ENCODE measurements at places on chromosomes 4 and X. TPM values are rescaled to one million over a fixed set of nuclear protein-coding genes. Genes with fewer than 3 reads are reported as not detected.

DNA sequence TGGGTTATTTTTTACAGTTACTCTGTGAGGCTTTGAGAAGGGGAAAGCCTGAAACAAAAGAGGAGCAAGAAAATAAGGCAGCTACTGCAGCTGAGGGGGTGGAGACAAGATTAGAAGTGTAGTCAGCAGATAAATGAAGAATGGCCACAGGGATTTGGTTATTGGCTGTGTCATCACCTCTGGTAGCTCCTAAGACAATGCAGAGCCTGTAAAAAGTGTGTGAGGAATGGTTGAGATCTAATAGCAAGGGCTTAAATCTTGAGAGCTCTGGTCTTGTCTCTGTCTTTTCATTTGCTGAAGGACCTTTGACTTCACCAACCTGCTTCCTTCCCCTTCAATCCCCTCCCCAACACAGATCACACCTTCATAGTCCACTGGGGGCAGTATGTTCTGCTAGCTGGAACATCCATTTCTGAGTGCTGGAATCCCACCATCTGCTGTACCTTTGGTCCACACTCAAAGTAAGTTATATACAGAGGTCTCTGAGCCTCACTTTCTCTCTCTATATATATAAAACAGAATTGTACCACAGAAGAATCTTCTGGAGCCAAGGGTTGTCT, 213.7 kb upstream of the ZIC3 start:
- no peak for DNase-seq
- no peaks in the 10 kb centered on the region for H3K36me3 ChIP-seq
- H3K4me1 ChIP-seq: no peaks in the 10 kb centered on the region
- no peaks in the 10 kb centered on the region for H3K27me3 ChIP-seq

DNA sequence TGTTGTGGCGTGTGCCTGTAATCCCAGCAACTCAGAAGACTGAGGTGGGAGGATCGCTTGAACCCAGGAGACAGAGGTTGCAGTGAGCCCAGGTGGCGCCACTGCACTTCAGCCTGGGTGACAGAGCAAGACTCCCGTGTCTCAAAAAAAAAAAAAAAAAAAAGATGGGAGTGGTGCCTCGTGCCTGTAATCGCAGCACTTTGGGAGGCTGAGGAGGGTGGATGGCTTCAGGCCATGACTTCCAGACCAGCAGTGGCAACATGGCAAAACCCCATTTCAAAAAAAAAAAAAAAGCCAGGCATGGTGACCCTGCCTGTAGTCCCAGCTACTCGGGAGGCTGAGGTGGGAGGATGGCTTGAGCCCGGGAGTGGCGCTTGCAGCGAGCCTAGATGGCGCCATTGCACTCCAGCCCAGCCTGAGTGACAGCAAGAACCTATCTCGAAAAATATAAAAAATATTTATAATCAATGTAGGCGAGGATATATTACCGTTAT, 27.0 kb downstream of the EIF2S3 start:
- H3K4me1 ChIP-seq: no peaks in the 10 kb centered on the region
- H3K36me3 ChIP-seq: peaks cover 7% of the 10 kb centered on the region
- H3K27me3 ChIP-seq: peaks cover 2% of the 10 kb centered on the region
- no peak overlapping the region for H3K27ac ChIP-seq
- H3K4me3 ChIP-seq: no peak overlapping the region

GRCh38 chrX:121208563-121208962, 161.2 kb downstream of the GLUD2 start:
- DNase-seq: no peak
- no peak overlapping the region for H3K4me3 ChIP-seq
- H3K27ac ChIP-seq: no peak overlapping the region
- H3K36me3 ChIP-seq: no peaks in the 10 kb centered on the region

DNA sequence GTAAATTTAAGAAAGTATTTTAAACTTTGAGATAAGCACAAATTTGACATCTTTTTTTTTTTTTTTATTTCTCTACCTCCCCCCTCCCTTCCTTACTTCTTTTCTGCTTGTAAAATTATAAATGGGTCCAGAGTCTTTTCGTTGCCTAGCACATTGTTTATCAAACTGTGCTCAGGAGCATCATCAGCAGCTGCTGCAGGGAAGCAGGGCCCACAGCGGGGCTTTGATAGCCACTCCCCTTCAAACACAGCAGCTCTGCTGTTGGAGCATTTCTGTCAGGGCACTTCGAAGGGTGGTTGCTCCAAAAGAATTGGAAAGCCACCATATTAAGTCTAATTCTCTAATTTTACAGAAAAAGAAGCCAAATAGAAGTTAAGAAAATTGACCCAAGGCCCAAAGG, 588.3 kb downstream of the SPRY1 start:
- no peak for DNase-seq
- H3K36me3 ChIP-seq: no peaks in the 10 kb centered on the region
- no peak overlapping the region for H3K4me3 ChIP-seq
- no peaks in the 10 kb centered on the region for H3K4me1 ChIP-seq

DNA sequence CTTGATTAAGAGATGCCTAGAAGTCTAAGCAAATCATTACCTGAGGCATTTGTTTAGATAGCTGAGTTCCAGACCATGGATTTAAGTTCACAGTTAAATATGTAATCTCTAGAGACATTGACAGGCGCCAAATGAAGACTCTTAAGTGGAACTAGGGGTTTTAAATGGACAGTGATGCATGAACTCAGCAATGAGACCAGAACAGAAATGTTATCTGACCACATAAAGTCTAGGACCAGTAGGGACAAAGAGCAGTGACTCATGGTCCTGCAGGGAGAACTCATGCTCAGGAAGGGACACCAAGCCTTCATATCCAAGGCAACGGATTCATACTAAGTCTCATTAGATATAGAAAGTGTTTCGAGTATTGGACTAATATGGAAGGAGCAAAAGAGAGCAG, 152.3 kb downstream of the PPARGC1A start:
- H3K4me1 ChIP-seq: no peaks in the 10 kb centered on the region
- H3K27ac ChIP-seq: no peak overlapping the region
- DNase-seq: no peak
- no peaks in the 10 kb centered on the region for H3K36me3 ChIP-seq

GRCh38 chrX:63754136-63754859, 30.7 kb downstream of the ARHGEF9 start:
- H3K4me1 ChIP-seq: peaks cover 8% of the 10 kb centered on the region
- H3K27me3 ChIP-seq: no peaks in the 10 kb centered on the region
- no peak for DNase-seq
- H3K27ac ChIP-seq: peak overlapping the region; percentile 93
- H3K4me3 ChIP-seq: peak overlapping the region; percentile 67
- H3K36me3 ChIP-seq: no peaks in the 10 kb centered on the region

- no peak overlapping the region for H3K27ac ChIP-seq
- H3K36me3 ChIP-seq: no peaks in the 10 kb centered on the region
- no peaks in the 10 kb centered on the region for H3K27me3 ChIP-seq
- H3K4me1 ChIP-seq: no peaks in the 10 kb centered on the region
- DNase-seq: peak; percentile 13
- H3K4me3 ChIP-seq: no peak overlapping the region
These were observed 53.0 kb upstream of the DAPP1 start for GRCh38 chr4:99763635-99764101.

DNA sequence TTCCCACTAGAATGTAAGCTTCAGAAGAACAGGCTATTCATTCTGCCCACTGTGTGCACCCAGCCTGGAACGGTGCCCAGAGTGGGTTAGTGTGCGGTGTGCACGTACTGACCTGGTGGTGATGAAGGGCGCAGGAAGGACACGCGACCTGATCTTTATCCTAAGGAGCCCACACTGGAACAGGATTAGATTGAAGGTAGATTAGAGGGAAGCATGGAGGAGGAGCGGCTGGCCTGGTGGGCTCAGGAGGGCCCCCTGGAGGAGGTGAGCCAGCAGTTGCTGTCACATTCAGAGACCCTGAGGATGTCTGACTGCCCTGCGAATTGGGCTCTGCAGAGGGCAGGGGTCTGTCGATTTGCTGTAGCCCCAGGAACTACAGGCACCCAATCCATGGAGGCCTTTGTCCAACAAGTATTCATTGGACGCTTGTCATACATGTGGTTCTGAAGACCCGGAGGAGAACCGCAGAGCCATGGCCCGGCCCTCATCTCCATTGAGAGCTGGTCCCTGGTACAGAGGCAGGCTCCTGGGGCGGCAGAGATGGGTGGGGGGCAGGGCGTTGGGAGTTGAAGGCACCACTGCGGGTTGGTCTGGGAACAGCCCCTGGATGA, 73.2 kb downstream of the HTRA3 start:
- H3K36me3 ChIP-seq: no peaks in the 10 kb centered on the region
- H3K27me3 ChIP-seq: no peaks in the 10 kb centered on the region
- H3K4me3 ChIP-seq: no peak overlapping the region

- no peaks in the 10 kb centered on the region for H3K36me3 ChIP-seq
- no peak for DNase-seq
These were observed 86.1 kb downstream of the ZNF518B start for GRCh38 chr4:10371121-10371520.

- H3K36me3 ChIP-seq: no peaks in the 10 kb centered on the region
- DNase-seq: no peak
- no peak overlapping the region for H3K27ac ChIP-seq
- H3K4me3 ChIP-seq: no peak overlapping the region
- no peaks in the 10 kb centered on the region for H3K4me1 ChIP-seq
- H3K27me3 ChIP-seq: no peaks in the 10 kb centered on the region
These were observed 157.1 kb downstream of the CPXCR1 start for GRCh38 chrX:88903989-88904718.

DNA sequence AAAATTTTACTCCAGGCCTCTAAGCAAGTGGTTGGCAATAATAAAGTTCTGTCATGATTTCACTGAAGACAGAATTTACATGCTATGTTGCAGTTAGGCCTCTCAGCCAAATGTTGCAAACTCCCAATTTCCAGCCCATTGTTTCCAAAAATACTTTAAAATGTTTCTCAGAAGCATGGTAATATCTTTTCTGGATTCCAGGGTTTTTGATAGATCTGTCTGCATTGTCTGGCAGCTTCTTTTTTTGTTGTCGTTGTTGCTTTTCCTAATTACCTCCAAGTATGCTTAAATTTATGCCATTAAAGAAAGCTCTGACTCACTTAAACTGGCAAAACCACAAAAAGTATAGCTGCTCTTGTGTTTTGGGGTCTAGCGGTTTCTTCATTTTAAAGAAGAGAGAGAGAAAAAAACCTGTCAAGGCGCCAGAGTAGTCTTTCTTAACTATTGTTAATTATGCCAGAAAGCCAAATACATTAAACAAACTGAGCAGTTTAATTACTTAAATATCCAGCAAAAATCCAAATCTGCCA, 97.0 kb downstream of the AGTR2 start:
- no peaks in the 10 kb centered on the region for H3K27me3 ChIP-seq
- no peak overlapping the region for H3K4me3 ChIP-seq
- no peaks in the 10 kb centered on the region for H3K36me3 ChIP-seq

DNA sequence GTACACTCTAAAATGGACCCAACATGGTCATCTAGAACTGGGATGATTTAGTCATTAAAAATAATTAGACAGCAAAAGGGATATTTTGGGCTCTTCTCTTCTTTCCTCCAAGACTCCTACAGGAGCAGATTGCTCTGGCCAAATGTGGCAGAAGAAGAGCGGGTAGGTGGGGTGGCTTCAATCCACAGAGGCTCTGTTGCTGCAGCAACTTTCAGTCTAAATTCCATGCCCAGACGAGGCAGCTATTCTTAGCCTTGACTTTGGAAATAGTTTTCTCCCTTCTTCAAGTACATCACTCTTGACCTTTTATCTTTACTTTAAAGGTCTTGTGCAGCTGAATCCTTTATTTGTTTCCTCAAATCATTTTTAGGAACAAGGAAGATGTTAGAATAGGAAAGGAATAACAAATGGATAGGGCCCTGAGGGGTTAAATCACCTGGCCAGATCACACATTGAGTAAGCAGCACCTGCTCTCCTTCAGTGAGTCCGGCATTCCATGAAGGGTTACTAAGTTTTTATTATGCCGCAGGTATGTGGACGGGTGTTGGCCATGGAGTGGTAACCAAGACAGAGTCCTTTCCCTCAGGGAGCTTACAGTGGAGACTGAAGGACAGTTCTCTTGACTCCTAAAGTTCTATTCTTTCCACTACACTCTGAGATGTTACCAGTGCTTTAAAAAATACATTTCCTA, 19.3 kb upstream of the SORBS2 start:
- H3K4me1 ChIP-seq: no peaks in the 10 kb centered on the region
- no peaks in the 10 kb centered on the region for H3K27me3 ChIP-seq
- no peaks in the 10 kb centered on the region for H3K36me3 ChIP-seq
- H3K4me3 ChIP-seq: no peak overlapping the region
- no peak overlapping the region for H3K27ac ChIP-seq

DNA sequence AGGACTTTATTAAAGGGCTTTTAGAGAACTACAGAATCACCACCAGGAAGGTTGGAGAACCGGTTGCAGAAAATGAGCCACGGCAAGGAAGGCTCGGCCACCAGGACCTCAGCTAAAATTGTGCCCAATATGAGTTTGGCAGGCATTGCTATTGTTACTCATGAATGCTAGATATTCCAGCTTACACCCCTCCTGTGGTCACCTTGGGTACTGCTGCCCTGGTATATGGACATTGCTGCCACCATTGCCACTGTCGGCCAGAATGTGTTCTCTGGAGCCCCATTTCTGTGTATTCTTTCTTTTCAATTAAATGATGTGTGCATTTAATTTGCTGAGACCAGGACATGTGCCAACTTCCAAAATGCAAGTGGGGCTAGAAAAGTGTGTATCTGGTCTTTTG, 626.7 kb upstream of the BOD1L1 start:
- no peak overlapping the region for H3K4me3 ChIP-seq
- DNase-seq: peak; percentile 67
- H3K27me3 ChIP-seq: no peaks in the 10 kb centered on the region
- no peaks in the 10 kb centered on the region for H3K4me1 ChIP-seq
- H3K36me3 ChIP-seq: no peaks in the 10 kb centered on the region

- no peak overlapping the region for H3K4me3 ChIP-seq
- no peaks in the 10 kb centered on the region for H3K27me3 ChIP-seq
- DNase-seq: no peak
- H3K4me1 ChIP-seq: no peaks in the 10 kb centered on the region
- no peak overlapping the region for H3K27ac ChIP-seq
These were observed 9.8 kb upstream of the CISD2 start for GRCh38 chr4:102858828-102859464.

GRCh38 chrX:57445076-57445475, 146.7 kb upstream of the ZXDB start:
- H3K36me3 ChIP-seq: no peaks in the 10 kb centered on the region
- no peak overlapping the region for H3K27ac ChIP-seq
- no peak overlapping the region for H3K4me3 ChIP-seq

GRCh38 chrX:53283099-53283498, 1.7 kb upstream of the IQSEC2 start:
- peaks cover 56% of the 10 kb centered on the region for H3K4me1 ChIP-seq
- no peak overlapping the region for H3K27ac ChIP-seq
- no peak for DNase-seq

DNA sequence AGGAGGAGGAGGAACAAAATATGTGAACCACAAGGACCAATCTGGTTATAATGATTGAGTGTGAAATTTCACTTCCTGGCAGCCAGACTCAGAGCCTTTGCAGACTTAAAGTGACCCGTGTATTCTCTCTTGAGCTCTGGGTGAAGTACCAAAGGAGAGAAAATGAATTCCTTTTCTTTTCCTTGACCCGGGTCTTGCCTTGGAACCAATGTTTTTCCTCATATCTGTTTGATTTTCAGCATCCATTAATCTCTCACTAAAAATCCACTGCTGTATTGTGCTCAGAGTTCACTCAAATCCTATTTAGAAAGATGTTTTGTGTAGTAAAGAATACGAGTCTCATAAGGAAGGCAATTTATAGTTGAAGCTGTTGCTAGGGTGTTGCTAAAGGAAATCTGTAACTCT, 78.3 kb upstream of the C1QTNF7 start:
- no peaks in the 10 kb centered on the region for H3K27me3 ChIP-seq
- no peak for DNase-seq
- no peak overlapping the region for H3K27ac ChIP-seq
- H3K4me3 ChIP-seq: no peak overlapping the region
- H3K4me1 ChIP-seq: no peaks in the 10 kb centered on the region

Gene ART3
- total RNA-seq: 7.6 TPM

Gene SHROOM4
- 12.8 TPM for total RNA-seq

Gene ZNF518B
- total RNA-seq: 60.9 TPM

Gene KLHL13
- 34.7 TPM for total RNA-seq

Gene NLGN4X
- 17.5 TPM for total RNA-seq

Gene VCX2
- total RNA-seq: not detected

Gene NLGN3
- 34.4 TPM for total RNA-seq

Gene ZNF81
- total RNA-seq: 13.1 TPM

Gene WDR17
- 42.5 TPM for total RNA-seq

Gene PNMA6F
- total RNA-seq: 3.7 TPM

Data from spinal cord (tissue), 10 donors.